ENCODE measurements at places on chromosomes 4 and X. TPM values are rescaled to one million over a fixed set of nuclear protein-coding genes. Genes with fewer than 3 reads are reported as not detected.

The VCX2 gene
- not detected for polyA plus RNA-seq

The CSAG2 gene
- not detected for polyA plus RNA-seq

The POU4F2 gene
- polyA plus RNA-seq = not detected

The AFF2 gene
- polyA plus RNA-seq = 0.32 TPM

The TLR10 gene
- polyA plus RNA-seq = 0.40 TPM

The WDFY3 gene
- polyA plus RNA-seq = 10.7 TPM

The TSPAN5 gene
- 1.8 TPM for polyA plus RNA-seq

The SOWAHD gene
- 1.4 TPM for polyA plus RNA-seq

The PRRG1 gene
- polyA plus RNA-seq = 3.0 TPM

The PF4V1 gene
- not detected for polyA plus RNA-seq

The MAGEA12 gene
- not detected for polyA plus RNA-seq

The VCX3B gene
- 1.1 TPM for polyA plus RNA-seq

The CCDC149 gene
- 10.5 TPM for polyA plus RNA-seq

The AKAP14 gene
- not detected for polyA plus RNA-seq

The CT45A2 gene
- not detected for polyA plus RNA-seq

The SHOX gene
- not detected for polyA plus RNA-seq

The FRMPD3 gene
- 0.10 TPM for polyA plus RNA-seq

The ADH1B gene
- 208 TPM for polyA plus RNA-seq

The NPY2R gene
- polyA plus RNA-seq = 0.03 TPM

The PROM1 gene
- polyA plus RNA-seq = 0.42 TPM

The HSFX3 gene
- not detected for polyA plus RNA-seq

The PTCHD1 gene
- 0.07 TPM for polyA plus RNA-seq

The CBLL2 gene
- not detected for polyA plus RNA-seq

The GPR34 gene
- 18.8 TPM for polyA plus RNA-seq

The SLC16A2 gene
- polyA plus RNA-seq = 97.9 TPM

The SSX5 gene
- polyA plus RNA-seq = not detected

The PHEX gene
- 0.18 TPM for polyA plus RNA-seq

The USP9X gene
- polyA plus RNA-seq = 12.6 TPM

The CT55 gene
- polyA plus RNA-seq = not detected

The MMGT1 gene
- polyA plus RNA-seq = 1.4 TPM

The CSN1S1 gene
- polyA plus RNA-seq = 0.17 TPM

The RBM3 gene
- 224 TPM for polyA plus RNA-seq

Measured in adrenal gland (tissue), 19 donors.